ENCODE measurements at places on chromosomes 1 and 21.

DNA sequence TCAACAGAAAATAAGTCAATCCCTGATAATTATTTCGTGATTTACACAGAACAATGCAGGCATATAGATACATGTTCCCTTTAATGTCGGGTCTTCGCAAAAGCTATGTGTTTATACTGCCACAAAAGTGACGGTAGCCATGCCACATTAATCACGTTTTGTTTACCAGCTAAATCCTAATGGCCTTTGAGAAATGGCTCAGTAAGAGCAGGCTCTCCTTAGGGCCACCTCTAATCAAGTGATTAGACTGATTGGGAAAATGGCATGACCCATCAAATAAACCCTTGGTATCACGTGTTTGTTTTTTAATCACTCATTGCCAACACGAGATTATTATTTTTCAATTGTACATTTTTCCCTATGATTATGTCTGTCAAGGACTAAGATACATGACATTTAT lies 102.0 kb upstream of the USP25 start:
- no peak for DNase-seq

DNA sequence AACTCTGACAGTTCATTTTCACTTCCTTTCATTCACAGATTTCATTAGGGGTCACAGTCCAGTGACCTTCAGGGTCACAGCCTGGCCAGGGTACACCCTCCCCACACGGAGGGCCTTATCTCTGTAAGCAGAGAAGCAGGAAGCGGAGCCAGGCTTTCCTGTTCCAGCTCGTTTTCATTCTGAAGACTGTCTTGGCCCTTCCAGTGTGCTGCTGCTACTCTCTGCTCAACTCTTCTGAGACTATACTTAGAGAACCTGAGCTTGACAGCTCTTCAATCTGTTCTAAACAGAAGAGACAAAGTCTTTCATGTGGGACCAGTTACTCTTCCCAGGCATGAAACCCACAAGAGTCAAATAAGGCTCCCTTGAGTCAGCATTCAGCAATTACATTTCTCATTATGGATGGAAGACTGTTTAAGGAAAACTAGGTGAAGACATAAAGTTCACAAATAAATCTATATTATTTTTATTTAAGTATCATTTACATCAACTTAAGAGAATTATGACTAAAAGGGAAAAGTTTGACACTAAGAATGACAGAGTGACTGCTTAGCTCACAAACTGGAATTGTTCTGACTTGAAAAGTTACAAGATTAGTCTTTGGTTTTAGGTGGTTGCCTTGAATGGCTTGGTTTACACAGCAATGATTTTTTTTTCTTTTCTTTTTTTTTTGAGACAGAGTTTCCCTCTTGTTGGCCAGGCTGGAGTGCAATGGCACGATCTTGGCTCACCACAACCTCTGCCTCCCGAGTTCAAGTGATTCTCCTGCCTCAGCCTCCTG lies 4.8 kb upstream of the TDRD10 start:
- DNase-seq, result no peak

- no peak for DNase-seq
Measured at GRCh38 chr1:3233031-3233430, 164.0 kb downstream of the PRDM16 start.

- DNase-seq, result no peak
Measured at GRCh38 chr1:3453891-3454810, at the start of gene ARHGEF16. TSS of gene ARHGEF16 (plus strand) at chr1:3454665. CDS start at chr1:3463085, 8,420 bp downstream.

- DNase-seq, result no peak
Measured at GRCh38 chr1:247646867-247647266, 32.7 kb downstream of the OR13G1 start.

- peak; percentile 31 for DNase-seq
Measured at GRCh38 chr1:114718661-114719423, 2.3 kb upstream of the NRAS start.

DNA sequence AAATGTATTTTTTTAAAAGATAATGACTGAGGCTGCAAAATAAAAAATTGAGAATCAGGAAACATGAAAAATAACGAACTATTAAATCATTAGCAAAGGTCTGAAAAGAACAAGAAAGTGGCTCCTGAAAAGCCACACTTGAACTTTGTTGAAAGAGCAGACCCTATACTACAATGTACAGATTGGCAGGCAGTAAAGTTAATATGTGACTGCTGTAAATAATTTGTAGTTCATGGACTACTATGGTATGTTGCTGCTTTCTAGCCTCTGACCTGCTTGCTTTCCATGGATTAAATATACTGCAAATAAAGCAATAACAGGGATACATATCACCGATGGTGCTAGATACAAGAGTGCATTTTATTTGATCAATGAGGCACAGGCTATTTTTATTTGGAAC lies 18.6 kb downstream of the NR5A2 start:
- DNase-seq, result no peak

GRCh38 chr1:48792961-48793360 lies 16.3 kb upstream of the BEND5 start:
- no peak for DNase-seq

GRCh38 chr1:201883786-201884185 lies 4.9 kb upstream of the SHISA4 start:
- peak; percentile 60 for DNase-seq

DNA sequence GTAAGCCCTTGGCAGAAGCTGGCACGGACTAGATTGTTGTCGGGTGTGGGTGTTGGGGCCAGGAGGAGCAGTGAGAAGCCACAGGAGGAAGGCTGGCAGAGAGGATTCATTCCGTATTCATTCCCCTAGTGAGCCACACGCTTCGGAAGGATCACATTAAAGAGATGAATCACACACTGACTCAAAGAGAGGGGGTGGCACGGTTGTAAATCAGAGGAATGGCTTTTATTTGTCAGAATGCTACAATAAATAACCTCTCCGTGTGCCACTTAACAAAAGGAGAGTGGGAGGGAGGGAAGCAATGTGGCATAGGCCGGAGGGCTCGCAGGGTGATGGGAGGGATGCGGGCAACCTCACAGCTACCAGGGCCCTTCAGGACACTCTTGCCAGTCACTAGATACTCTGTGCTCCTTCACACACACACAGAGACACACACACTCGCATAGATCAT lies 135.5 kb downstream of the HIVEP3 start:
- DNase-seq, result peak; percentile 84

- no peak for DNase-seq
Measured at GRCh38 chr1:66809245-66809644, 8.2 kb upstream of the INSL5 start.

DNA sequence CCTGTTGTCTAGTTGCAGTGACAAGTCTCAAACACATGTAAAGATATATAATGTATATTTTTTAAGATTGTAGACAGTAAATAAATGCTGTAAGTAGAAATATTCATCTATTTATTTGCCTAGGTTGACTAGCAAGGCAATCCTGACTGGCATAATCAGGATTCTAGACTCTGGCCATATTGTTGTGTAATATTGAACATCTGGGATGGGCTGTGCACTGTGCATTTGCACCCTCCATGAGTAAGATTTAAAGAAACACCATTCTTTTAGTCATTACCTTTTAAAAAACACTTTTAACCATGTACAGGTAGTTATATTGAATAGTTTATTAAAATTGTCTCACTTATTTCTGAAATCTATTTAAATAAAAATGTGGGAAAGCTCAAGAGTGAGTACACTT lies 32.4 kb downstream of the RASAL2 start:
- no peak for DNase-seq

GRCh38 chr1:115791816-115792215 lies 23.3 kb upstream of the CASQ2 start:
- no peak for DNase-seq

Measured in fibroblast of gingiva (primary cell).